Activated CD8-positive, alpha-beta memory T cell treated with anti-CD3 and anti-CD28 coated beads, Interleukin-2, amount 50 U/mL, for 4 hours (primary cell): ENCODE measurements at places on chromosomes 2 and 18.
A peak's percentile ranks its signal among the peaks of the same experiment; 100 is the strongest.

DNA sequence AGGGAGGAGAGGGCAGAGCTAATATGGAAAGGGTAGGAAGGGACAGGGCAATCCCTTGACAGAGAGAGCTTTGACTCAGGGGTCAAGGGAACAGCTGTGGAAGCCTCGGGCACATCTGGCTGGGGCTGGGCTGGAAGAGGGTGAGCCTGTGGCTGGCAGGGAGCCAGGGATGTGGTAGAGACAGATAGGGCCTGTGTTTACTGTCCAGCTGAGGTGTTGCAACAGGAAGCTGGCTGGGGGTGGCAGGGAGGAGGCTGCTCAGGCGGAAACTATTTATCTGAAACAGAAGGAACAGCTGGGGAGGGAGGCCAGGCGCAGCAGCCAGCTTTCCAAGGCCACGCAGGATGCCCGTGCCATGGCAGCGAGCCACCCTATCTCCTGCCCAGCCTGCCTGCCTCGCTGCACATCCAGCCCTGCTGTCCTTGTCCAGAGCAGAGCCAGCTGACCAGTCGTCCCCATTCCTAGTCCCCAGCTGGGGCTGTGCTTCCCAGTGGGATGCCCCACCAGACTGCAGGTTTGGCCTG, 264.7 kb downstream of the CYP26B1 start:
- no peak for DNase-seq

- peak; percentile 54 for DNase-seq
These were observed 18.2 kb upstream of the GPR55 start for GRCh38 chr2:230942920-230943896.

- no peak for DNase-seq
These were observed 3.7 kb upstream of the GAD1 start for GRCh38 chr2:170812710-170813600.

GRCh38 chr2:121475811-121476571, 54.7 kb upstream of the RNU4ATAC start:
- no peak for DNase-seq
